ENCODE measurements at places on chromosomes 7 and 10.

GRCh38 chr7:46386428-46387399 is 465.6 kb upstream of the IGFBP3 start:
- DNase-seq: no peak

DNA sequence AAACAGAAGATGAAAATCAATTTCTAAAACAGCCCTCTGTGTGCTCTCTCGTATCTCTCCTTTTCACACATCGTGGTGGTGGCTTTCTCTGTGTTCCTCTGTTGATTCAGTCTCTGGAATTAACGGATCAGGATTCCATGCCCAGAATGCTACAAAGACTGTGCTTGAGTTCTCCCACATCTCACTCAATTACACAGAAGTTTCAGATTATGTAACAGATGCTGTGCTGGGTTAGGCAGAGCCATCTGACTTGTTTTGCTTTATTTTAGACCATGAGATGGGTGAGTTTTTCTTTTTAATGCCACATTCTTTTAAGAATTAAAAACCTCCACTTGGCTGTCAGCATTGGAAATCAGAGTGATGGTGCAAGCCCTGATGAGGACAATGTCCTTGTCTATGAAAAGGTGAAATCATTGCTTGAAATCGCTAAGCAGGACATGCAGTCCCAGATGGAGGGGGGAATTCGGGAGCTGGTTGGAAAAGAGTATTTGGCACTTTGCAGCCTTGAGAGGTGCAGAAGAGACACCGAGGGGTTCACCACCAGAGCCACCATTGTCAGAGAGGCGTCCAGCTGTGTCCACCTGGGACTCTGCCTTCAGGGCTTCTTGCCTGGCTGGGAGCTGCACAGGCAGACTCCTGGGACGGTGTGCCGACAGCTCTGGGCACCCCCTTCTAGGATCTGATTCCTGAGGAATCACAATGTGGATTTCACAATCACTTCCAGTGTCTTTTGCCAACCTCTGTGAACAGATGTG is 80.4 kb downstream of the EGFR start:
- no peak for DNase-seq

GRCh38 chr10:91573320-91573719 is 59.6 kb downstream of the PPP1R3C start:
- DNase-seq: no peak

DNA sequence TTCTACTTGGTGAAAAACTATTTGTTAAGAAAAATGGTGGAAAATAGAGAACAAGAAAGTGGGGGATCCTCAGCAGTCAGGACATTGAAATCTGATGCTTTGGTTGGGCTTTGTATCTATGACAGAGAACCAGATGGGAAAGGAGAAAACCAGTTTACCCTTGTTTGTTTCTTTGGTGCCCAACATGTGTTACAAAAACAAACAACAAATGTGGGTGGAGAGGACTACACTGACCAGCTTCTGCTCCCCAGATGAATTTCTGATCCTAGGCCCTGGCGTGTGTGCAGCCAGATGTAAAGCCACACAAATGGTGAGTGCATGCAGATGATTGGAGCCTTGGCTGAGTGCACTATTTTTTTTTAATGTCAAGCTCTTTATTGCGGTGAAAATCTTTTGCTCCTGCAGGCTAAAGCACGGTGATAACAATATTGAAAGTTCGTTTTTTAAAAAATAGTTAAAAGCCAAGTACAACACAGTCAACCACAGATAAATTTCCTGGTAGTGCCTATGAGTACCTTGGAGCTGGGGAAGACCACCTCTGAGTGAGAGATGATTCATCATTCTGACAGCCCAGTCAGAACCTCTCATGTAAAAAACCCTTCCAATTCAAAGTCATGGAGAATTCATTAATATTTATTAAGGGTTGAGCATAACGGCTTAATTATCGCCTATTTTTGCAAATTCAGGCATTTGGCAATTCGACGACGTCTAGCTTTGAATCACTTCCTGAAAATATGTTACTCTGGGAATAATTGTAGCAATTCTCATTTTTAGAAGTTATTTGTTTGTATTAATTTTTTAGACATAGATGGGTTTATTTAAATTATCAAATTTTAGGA is 163.7 kb downstream of the AGMO start:
- no peak for DNase-seq

- DNase-seq: no peak
Measured at GRCh38 chr7:27169658-27170425, 4.3 kb downstream of the HOXA10 start.

GRCh38 chr7:94403546-94403945 is 8.9 kb downstream of the COL1A2 start:
- DNase-seq: no peak

GRCh38 chr10:69009360-69009759 is 20.8 kb downstream of the KIFBP start:
- no peak for DNase-seq

DNA sequence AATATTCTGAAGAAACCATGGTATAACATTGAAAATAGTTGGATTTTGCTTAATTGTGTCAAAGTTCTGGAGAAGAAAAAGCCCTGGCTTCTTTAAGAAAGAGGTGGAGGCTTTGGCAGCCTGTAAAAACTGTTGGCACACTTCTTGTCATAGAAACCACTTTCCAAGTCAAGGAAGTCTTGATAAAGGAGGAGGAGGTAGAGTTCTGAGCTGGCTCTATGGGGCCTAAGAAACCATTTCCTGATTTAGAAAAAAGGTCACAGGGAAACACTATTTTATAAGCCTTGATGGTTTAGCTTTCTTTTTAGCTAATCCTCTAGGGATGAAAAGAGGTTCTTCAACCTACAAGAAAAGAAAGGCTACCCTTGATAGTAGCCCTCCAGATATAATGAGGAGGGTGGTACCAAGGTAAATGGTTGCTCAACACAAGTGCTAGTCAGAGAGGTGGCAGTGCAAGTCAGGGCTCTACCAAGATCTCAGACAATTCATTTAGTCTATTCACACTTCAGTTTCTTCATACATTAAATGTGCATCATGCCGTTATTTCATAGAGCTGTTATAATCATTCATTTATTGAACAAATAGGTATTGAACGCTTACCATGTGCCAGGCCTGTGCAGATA is 346.9 kb downstream of the RNLS start:
- DNase-seq: no peak

DNA sequence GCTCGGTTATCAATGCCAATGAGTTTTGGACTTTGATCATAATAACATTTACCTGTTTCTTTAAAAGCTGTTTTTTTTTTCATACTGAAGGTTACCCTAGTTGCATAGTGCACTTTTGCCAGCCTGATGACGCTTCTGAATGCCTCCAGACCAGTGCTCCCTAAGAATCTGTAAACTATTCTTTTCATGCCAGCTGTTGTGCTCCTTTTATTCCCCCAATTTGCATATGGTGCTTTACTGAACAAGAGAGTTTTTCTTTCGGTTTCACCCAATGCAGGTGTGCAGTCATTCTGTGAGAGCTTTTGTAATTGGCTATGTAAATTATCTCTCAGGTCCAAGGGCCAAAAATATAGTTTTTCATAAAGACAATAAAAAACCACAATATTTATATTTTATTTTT is 48.1 kb upstream of the GLCCI1 start:
- no peak for DNase-seq

DNA sequence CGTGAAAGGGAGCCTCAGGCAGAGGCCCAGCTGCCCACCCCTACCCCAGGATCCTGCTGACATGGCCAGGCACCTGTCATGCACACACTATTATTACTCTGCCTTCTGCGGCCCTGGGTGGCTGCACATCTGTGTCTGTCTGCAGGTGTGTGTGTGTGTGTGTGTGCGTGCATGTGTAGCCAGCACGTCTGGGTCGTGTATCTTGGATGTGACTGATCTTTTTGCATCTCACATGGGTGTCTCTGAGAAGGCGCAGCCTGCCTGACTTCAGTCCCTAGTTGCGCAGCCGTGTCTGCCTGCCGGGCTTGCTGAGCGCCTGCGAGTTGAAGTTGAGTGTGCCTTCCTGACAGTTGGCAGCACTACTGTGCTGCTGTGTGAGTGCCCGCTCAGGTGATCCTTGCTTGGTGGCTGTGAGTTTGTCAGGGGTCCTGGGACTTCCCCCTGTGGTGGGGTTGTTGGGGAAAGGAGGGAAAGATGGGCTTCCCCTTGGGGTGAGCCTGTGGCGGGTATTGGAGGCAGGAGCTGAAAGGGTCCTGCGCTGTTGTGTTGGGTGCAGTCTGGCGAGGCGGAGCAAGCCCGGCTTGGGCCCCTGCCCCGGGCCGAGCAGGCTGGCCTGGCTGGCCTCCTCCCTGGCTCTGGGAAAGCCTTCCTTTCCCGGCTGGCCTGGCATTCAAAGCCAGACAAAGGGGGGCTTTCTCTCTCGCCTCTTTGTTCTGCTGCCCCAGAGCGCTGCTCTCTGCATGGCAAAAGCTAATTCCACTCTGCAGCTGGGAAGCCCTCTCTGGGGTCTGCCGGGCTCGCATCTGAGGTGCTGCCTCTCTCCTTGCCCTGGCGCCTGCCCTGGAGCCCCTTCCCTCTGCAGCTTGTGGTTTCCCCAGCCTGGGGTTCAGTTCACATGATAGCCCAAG is 4.9 kb downstream of the TRIM8 start:
- DNase-seq: no peak

DNA sequence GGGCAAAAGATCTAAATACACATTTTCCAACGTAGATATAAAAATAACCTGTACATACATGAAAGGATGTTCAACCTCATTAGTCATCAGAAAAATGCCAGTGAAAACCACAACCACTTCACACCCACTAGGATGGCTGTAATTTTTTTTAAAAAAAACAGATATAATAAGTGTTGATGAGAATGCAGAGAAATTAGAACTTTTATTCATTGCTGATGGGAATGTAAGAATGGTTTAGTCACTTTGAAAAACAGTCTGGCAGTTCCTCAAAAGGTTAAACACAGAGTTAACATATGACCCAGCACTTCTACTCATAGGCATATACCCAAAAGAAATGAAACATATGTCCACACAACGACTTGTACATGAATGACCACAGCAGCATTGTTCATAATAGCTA is 32.3 kb upstream of the PRKCQ start:
- DNase-seq: no peak

DNA sequence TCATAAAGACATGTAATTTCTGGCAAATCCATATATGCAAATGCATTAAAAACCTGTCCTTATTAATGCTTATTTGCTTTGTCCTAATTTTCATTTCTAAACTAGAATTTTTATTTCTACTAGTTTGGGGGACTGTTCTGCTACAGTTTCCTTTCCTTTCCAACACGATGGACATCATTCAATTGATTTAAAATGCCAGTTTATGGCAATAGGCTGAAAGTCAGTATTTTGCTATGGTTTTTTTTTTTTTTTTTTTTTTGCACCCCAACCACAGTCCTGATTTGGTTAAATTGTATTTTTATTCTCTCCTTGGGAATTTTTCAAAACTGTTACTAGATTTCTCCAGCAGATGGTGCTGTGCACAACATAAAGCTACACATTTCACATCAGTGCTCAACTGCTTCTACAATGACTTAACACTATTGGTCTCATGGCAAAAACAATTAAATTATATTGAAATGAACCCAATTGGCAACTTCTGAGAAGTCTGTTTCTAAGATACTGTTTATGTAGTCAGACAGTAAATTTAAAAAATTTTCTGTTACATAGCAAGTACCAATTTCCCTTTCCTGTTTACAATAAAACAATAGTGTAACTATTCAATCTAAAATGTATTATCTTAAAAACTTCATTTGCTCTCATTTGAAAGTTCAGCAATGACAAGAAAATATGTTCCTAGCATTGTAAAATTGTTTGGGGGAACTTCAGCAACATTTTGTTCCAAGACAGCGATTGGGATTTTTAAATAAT is 193.8 kb upstream of the CCDC6 start:
- DNase-seq: no peak

DNA sequence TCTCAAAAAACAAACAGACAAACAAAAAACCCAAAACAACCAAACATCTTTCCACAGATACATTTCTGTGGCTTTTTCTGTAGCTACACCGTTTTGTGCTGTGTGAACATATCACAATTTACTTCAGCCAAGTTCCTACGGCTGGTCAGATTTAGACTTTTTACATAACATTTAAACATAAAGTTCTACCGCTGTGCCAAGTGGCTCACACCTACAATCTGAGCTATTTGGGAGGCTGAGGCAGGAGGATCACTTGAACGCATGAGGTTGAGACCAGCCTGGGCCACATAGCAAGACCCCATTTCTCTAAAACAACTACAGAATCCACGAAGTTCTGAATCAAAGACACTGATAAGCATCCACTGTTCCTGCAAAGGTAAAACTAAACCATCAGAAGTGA is 30.3 kb downstream of the DAGLB start:
- no peak for DNase-seq

- no peak for DNase-seq
Measured at GRCh38 chr7:64774204-64774842, 19.9 kb upstream of the ZNF138 start.

DNA sequence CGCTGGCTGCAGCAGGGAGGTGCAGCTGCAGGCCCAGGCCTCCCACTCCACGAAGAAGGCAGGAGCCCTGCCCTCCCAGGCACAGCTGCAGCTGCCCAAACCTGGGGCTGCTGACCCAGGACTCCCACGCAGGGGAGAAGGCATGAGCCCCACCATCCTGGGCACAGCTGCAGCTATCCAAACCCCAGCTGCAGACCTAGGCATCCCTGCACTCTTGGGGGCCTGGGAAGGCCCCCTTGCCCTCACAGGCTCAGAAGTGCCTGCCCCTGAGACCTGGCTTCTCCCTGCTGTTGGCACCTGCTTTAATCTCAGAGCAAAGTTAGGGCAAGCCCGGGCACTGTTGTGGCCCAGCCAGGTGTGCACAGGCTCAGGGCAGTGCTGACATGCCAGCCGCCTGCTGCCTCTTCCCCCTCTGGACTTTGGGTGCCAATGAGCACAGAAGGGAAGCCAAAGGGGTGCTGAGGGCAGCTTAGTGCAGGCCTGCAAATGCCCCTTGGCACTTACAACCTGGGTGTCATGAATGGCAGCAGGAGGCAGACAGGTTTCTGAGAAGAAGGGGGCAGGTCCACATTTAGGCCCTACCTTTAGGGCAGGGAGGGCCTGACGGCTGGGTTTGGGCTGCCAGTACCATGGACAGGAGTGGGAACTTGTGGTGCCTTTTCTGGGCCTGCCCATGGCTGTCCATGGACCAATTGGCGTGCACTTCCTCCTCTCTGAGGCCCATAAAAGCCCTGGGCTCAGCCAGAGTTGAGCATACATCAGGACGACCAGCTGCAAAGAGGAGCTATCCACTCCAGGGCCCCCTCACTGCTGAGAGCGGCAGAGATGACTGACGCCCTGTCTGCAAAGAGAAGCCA is 31.1 kb downstream of the CRTAC1 start:
- no peak for DNase-seq

- no peak for DNase-seq
Measured at GRCh38 chr7:155811895-155812761, at the start of gene SHH. TSS of gene SHH (minus strand) at chr7:155812463. CDS start at chr7:155812122, 341 bp downstream.

DNA sequence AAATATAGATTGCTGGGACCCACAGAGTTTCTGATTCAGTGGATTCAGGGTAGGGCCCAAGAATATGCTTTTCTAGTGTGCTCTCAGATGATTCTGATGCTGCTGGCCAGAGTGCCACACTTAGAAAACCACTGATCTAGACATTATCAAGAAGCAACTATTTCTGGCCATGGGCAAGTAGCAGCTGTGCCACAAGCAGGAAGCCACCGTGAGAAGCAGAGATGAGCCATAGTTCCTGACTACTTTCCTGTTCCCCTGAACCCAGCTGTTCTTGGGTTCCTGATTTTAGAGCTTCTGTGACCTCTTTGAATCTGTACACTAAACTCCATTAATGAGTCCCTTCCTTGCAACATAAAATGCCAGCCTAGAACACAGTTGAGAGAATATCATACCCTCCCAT is 38.1 kb upstream of the PIK3AP1 start:
- DNase-seq: no peak

Data from stimulated activated CD8-positive, alpha-beta memory T cell treated with anti-CD3 and anti-CD28 coated beads, Interleukin-15, amount 100 ng/mL, for 1 hour (primary cell).